ENCODE measurements at places on chromosomes 3 and 15.

GRCh38 chr15:82532383-82532990, 7.8 kb downstream of the RPS17 start:
- DNase-seq = no peak

GRCh38 chr3:27508424-27508823, 24.2 kb upstream of the SLC4A7 start:
- no peak for DNase-seq

- DNase-seq = no peak
Measured at GRCh38 chr3:47113669-47114365, 50.1 kb downstream of the SETD2 start.

GRCh38 chr3:52175416-52176179, 21.4 kb upstream of the POC1A start:
- DNase-seq = no peak

DNA sequence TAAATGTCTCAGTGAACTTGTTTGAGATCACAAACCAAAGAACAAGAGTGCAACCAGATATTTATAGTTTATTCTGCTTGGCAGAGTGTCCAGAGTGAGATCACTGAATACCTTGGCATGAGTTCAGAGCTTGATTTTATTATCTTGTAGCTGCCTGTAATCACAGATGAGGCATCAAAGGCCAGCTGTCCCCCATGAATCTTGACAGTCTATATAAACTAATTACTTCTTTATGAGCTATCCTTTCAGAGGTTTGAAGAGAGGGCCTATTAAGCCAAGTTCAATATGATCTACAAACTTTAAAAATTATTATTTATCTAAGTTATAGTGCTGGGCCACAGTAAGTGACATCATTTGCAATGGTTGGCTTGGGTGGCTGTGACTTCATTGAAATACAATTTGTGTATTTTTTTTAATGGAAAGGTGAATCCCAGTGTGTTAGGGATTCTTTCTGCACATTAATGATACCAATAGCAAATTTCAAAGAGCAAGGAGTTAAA, 251.5 kb downstream of the CLSTN2 start:
- DNase-seq = no peak

DNA sequence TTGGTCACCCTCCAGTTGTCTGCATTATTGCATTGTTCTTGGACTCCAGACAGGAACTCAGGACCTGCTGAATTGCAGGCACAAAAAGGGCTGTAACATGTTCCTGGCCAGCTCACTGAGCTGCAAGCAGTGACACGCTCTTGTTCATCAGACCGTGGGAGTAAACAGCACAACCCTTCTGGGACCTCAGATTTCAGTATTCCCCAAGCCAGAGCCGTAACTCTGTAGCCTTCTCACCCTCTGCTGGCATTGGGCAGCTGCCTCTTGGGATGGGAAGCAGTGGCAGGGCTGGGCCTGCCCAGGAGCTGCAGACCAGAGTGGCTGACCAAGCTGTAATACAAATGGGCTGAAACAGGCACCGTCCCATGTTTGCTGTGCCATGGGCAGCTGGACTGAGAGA, 607.1 kb upstream of the BCHE start:
- DNase-seq = no peak

DNA sequence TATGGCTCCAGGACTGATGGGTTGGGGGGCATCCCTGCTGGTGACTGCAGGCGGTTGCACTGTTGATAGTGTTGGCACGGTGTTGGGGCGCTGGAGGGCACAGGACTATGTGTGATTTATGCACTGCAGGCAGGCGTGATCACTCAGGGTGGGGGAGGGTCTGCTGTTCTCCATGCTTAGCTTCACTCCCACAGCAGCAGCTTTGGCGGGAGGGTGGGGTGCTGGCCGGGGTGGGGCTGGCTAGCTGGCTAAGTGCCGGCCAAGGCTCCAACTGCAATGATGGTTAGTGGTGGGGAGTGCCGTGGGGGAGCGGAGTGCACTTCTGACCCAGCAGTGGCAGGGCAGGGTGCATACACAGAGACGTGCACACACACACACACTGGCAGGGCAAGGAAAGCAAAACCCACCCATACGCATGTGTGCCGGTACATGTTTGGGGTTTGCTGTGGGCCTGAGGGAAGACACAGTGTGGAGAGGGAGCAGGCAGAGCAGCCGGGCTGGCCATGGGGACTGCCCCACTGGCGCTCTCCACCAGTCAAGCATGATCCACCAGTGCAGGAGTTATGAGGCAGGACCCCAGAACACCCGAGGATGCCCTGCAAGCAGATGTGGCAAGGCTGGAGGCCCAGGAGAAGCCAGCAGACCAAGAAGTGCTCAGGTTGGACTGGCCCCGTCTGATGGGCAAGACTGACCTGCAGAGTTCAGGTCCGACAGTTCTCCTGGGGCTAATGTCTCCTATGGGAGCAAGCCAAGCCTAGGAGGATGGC, 16.5 kb upstream of the FGF7 start:
- no peak for DNase-seq

- DNase-seq = no peak
Measured at GRCh38 chr3:142888099-142888480, 793 bp downstream of the PCOLCE2 start.

DNA sequence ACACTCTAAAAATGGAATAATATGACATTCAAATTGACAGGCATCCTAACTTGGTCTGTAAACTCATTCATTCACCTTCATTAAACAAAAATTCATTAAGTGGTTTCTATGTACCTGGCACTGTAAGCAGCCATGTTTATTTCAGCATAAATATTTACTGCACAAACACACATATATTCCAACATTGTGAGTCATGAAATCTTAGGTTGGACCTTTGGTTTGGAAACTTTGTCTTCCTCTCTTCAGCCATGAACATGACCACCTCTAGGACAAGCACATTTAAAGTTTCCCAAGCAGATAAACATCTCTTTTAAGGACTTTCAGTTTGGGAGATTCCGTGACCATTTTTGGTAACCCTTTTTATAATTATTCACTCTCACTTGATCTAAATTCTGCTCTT, 131.8 kb downstream of the TPRG1 start:
- no peak for DNase-seq

DNA sequence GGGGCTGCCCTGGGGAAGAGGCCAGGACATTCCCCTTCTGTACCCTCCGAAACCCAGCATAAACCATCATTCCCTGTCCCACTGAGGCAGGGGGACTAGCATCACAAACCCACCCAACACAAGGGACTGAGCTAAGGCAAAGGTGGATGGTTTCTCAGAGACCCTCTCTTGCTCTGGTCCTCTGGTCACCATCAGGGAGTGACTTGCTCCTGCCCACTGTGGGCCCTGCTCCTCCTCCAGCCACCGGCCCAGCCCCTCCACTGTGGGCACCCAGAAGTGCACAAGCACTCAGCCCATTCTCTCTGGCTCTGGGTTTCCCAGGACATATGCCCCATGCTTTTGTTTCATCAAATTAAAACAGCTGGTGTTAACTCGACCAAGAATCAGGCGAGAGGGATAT, 44.9 kb downstream of the PTH1R start:
- DNase-seq = no peak

DNA sequence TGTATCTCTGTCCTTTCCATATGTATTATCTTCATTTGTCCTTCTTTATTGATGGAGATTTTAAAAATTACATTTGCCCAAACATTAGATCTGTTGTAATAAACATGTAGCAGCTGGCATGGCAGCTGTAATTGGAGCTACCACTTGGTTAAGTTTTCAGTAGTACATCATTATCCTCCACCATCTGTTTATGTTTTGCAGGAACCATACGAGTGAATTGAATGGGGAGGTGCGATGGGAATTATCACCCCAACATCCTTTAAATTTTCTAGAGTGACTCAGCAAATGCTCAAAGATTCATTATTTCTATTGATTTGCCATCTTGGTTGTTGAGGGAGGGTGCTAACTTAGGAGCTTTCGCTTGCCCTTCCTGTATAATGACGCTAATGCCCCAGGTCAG, 32.6 kb upstream of the NOX5 start:
- DNase-seq = no peak

DNA sequence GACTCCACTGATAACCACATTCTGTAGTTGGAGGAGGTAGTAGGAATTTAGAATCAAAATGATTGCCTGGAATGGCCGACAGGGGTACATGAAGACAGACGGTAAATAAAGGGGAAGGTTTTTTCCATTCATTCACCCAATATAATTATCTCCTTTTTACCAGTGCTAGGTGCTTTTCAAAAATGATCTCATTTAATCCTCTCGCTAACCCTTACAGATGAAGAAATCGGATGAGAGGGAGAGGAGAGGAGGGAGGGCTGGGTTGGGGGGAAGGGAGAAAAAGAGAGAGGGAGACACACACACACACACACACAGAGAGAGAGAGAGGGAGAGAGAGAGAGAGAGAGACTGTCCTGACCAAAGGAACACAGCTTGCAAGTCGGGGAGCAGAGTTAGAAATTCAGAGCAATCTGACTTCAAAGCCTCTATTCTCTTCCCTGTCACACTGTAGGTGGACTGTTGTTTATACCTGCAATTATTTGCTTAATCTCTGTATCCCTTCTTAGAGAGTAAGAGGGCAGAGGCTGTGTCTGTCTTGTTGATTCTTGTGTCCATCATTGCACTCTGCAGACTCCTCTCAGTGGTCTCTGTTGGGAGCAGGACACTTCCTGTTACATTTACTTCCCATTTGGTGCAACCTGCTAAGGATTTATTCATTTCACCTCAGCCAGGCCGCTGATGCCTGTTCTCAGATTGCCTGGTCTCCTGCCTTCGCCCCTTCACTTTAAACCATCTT, 18.7 kb upstream of the PAQR9 start:
- no peak for DNase-seq

- no peak for DNase-seq
Measured at GRCh38 chr15:89148126-89148525, 59.9 kb downstream of the ABHD2 start.

DNA sequence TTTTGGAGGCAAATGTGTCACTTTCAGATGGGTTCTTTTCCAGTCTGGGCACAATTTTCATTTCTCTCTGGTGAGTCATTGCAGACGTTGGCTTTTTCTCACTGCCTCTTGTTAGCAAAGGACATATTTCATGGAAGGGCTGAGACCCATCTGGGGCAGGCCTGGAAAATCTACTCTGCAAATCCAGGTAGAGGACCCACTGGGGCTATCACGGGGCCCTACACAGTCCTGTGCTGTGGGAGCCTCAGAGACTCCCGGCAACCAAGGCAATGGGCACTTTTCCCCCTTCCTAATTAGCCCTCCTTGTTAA, 58.0 kb downstream of the HRH1 start:
- no peak for DNase-seq

DNA sequence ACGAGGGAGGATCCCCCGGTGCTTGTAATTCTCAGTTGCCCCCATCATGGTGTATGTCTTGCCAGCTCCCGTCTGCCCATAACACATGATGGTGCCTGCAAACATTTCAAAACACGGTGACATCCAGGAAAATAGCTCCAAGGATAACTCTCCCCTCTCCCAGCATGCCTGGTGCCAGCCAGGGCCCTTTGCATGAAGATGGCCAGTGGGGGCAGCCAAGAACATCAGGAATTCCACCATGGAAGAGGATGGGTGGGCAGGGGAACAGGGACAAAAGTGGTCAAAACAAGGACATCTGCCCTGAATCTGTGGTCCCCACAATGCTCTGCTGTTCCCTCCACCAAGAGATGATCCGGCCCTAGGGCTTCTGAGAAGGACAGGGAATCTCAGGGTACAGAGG, 9.0 kb downstream of the KIF9 start:
- DNase-seq = no peak
